ENCODE measurements at places on chromosomes 13 and 19.

- DNase-seq = no peak
Measured at GRCh38 chr13:104253063-104253680, 1187.0 kb upstream of the SLC10A2 start.

DNA sequence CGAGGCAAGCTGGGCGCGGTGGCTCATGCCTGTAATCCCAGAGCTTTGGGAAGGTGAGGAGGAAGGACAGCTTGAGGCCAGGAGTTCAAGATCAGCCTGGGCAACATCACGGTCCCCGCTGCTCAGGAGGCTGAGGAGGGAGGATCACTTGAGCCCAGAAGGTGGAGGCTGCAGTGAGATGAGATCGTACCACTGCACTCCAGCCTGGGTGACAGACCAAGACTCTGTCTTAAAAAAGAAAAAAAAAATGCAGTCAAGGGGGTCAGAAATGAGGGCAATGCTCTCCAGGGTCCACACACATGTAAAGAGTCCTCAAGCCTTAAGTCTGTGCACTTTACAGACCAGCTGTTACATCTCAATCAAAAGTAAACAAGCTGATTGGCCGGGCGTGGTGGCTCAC lies 8.5 kb downstream of the R3HDM4 start:
- DNase-seq = no peak

DNA sequence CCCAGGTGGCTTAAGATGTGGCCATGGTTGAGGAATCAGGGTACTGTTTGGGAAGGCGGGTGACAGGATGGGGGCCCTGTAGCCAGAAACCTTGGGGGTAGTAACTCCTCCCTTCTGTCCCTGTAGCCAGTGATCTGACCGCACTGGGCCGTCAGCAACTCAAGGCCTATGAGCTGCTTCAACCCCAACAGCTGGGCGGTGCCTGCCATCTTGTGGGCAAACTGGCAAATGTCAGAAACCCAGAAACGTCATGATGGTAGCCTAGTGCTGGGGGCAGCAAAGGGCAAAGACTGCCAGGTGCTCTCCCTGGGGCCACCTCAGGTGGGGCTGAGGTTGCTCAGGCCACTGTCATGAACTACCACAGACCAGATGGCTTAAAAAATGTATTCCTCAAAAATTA lies 3.5 kb downstream of the COPE start:
- no peak for DNase-seq

DNA sequence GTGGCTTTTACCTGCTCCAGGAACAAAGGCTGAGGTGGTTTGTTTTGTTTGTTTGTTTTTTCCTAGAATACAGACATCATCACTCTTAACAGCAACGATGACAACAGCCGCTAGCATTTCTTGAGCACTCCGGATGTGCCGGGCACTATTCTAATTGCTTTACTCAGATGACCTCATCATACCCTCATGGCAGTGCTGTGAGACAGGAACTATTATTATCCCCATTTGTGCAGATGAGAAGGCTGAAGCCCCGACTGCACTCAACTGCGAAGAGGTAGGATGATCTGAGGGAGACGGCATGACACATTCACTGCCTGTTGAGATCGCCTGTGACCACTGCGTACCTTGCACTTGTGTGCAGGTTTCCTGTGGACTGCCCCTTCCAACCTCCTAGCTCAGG lies 66.5 kb downstream of the CCDC70 start:
- no peak for DNase-seq

DNA sequence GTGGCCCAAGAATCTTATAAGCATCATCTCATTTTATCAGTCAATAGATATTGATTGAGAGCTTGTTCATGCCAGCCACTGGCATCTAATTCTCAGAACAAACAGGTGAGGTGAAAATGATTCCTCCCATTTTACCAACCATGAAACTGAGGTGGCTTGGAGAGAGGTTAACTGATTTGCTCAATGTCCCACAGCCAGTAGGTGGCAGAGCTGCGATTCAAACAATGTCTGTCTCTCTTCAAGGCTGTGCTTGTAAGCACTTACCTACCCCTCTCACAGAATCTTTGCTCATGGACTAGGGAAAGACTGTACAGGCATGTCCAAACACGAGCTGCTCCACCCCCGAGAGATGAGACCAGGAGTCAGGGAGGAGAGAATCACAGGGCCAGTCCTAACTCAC lies 21.5 kb upstream of the GSX1 start:
- DNase-seq = no peak

- no peak for DNase-seq
Measured at GRCh38 chr13:112249644-112250610, 126.2 kb upstream of the SPACA7 start.

DNA sequence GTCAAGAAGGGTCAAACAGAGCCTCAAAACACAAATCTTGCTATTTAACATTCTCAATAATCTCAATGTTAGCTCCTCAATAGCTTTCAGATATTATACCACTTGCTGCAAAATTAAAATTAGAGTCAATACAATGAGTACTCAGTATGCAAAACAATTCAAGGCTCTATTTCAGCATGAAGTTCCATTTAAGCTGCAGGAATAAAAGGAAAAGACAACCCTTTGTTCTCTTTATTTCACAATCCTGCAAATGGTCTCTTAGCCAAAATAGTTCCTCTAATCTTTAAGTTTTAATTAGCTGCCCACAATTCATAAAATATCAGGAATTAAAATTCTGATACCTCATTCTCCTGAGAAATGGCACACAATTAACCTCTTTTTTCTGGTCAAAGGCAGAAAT lies 40.5 kb upstream of the DCT start:
- DNase-seq = no peak

GRCh38 chr13:59413126-59413525 lies 750.6 kb downstream of the DIAPH3 start:
- DNase-seq = no peak

DNA sequence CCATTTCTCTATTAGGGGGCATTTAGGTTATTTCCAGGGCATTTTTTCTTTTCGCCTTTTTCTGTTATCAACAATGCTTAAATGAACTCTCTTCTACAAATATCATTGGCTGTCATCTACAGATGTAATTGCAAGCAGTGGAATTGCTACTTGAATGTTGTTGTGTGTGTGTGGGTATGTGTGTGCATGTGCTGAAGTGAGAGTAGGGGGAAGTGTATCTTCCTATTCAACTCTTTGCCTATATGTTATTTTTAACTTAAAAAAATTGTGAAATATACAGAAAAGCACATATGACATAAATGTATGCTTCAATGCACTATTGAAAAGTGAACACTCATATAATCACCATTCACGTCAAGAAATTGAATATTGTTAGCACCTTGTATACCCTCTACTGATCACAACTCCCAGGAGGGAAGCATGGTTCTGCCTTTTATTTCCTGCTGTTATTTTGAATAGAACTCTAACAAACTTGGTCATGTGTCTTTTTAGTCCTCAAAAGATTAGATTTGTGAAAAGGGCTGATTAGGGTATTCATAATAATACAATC lies 24.7 kb downstream of the WDFY2 start:
- DNase-seq = no peak

DNA sequence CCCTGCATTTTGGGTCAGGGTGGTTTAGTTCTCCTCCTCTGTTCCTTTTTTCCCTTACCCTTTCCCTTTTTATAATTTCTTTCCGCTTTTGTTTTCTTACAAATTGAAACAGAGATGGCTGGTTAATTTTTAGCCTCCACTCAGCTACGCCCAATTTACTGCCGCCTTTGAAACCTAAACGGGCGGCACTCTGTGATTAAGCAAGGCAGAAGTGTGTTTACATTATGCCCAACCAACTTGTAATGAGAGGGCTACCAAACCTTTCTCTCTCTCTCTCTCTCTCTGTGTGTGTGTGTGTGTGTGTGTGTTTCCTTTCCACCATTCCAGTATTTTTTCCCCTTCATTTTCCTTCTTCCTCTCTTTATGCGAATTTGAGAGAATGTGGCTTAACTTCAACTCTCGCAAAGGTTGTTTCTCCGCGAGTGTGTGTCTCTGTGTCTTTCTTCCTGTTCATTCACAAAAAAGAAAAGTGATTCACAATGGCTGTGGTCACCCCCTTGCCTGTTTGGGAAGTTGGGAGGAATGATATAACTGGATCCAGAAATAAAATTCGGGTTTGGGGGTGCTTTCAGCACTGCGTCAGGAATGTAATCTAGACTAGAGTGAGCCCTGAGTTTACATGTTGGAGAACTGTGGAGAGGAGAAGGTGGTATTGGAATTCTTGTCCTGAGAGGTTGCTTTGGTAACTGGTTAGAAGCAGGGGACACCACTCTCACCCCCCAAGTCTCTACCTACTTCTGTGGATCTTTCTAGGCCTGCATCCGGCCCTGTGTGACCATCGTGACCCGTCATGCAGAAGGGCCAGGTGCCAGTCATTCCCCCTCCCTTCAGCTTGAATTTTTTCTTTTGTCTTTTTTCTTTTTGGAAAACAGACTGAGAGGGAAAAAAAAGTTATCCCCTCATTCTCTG lies 31.4 kb downstream of the NFIX start:
- no peak for DNase-seq

- no peak for DNase-seq
Measured at GRCh38 chr19:50460161-50460765, 16.0 kb upstream of the EMC10 start.

GRCh38 chr19:33883859-33884519 lies 87.3 kb downstream of the KCTD15 start:
- DNase-seq = no peak

GRCh38 chr13:108227651-108228272 lies 9.6 kb downstream of the ABHD13 start:
- no peak for DNase-seq

DNA sequence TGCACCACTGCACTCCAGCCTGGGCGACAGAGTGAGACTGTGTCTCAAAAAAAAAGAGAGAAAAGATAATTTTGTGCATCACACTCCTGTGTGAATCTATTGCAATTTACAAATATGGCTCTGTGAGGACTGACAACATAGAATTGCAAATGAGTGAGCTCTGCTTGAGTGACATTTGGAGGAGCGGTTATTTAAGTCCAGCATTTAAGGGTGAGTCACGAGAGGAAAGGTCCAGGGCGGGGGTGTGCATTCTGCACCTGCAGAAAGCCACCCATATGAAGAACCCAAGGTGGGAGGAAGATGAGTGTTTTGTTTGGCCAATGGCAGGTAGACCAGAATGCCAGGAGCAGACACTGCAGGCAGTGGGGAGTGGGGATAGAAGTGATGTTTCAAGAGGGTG lies 58.5 kb downstream of the DGKH start:
- DNase-seq = no peak

DNA sequence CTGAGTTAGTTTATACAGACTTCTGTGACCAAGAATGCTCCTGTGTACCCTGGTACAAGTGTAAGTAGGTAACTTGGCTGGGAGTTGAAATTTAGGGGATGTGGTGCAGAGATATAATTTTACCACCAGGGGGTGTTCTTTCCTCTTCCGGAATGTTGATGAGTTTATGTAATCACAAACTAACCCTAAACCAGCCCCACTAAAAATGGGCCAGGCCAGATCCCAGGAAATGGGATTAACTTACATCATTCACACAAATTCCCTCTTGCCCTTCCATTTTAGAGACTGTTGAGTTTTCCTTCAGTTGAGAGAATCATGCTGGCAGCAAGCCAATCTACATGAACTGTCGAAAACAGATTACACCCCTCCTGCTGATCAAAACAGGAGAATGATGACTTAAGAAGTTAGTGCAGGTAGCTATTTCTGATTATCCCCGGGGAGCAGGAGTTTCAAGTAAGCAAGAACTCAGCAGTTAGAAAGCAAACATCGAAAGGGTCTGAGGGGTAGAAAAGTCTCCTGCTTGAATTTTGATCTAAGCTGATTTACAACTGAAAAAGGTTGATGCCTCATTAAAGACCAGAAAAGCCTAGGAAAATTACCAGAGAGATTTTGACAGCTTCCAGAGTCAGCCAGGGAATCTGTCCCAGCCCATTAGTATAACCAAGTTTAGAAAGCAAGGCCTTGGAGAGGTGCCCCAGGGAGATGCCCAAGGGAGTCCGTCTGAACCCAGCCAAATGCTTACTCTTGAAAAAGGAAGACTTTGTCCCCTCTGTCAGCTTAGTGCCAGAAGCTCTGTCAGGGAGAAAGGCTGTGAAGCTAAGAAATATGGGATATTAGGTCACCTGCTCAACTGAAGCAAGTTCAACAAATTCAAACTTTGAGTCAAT lies 32.3 kb upstream of the MED4 start:
- DNase-seq = peak; percentile 80

- DNase-seq = no peak
Measured at GRCh38 chr13:48578516-48579164, 45.8 kb upstream of the RCBTB2 start.

DNA sequence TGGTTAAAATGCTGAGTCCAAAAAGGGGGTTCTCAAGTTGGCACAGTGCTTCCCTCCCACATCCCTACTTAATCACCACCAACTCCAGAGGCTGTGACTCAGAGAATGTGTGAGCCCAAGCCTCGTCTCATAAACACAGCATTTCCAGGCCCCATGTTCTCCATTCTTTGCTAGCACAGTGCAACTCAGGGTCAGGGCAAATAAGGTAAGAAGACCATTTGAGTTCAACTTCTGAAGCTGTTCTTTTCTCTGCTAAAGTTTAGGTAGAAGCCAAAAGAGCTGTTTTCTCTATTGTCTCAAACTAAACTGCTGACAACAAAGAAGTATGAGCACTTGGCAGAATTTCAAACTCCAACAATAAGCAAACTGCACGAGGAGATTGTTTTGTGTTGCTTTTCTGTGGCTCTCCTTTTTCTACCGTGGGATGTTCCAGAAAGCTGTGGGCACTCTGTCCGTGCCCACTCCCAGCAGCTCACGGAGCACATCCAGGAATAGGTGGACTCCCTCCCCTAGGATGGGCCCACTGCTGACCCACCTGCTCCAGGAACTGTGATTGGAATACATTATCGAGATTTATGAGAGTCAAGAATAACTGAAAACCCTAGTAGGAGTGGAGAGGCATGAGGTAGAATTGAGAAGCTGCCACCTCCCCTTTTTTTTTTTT lies 494.3 kb downstream of the COG6 start:
- peak; percentile 75 for DNase-seq

DNA sequence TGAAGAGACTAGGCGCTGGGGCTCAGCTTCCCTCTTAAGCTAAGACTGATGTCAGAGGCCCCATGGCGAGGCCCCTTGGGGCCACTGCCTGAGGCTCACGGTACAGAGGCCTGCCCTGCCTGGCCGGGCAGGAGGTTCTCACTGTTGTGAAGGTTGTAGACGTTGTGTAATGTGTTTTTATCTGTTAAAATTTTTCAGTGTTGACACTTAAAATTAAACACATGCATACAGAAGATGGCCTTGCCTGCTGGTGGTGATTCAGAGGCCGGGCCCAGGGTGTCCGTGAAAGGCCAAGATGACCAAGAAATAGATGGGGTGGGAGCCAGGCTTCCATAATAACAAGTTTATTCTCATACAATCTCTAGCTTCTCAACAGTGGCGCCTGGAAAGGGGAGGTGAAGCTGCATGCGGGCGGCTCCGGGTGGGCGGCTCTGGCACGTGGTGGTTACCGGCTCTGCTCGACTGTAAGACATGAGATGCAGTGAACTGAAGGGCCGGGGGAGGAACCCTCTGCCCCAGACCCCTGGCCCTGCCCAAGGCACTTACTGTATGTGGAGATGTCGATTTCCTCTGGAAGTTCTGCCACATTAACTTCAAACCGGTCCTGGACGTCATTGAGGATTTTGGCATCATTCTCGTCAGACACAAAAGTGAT lies 10.5 kb downstream of the DDX39A start:
- DNase-seq = no peak

Measured in ascending aorta (tissue), 2 donors.